Frontal cortex (tissue), 4 donors: ENCODE measurements at places on chromosomes 3 and 15.

DNA sequence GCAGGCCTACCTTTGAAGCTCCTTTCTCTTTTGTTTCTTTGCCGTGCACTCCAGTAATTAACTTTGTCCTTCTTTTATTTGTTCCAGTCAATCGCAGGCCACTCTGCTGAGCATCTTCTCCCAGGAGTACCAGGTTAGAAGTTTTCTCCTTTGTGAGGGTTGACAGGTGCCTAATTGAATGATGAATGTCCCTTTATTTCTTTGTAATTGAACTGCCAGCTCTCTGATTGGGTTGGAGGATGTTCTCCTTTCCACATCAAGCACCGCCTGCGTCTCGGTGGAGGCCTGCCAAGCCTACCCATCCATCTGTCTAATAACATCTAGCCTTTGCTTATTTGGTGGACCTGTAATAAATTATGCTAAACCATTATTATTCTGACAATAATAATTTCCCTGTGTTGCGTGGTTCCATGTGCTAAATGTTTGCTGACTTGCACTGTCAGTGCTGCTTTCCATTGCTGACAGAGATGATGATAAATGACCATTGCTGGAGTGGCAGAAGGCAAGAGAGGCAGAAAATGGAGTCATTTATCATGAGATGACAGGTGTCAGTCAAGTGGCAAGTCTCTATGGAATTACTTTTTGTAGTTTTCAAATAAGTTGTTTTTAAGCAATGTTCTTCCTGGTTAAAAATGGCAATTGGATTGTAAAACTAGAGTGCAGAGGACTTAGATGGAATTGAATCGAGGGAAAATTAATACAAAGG, 64.9 kb downstream of the CDIN1 start:
- no peak for DNase-seq

GRCh38 chr3:73326396-73326795, 264.9 kb downstream of the EBLN2 start:
- no peak for DNase-seq

DNA sequence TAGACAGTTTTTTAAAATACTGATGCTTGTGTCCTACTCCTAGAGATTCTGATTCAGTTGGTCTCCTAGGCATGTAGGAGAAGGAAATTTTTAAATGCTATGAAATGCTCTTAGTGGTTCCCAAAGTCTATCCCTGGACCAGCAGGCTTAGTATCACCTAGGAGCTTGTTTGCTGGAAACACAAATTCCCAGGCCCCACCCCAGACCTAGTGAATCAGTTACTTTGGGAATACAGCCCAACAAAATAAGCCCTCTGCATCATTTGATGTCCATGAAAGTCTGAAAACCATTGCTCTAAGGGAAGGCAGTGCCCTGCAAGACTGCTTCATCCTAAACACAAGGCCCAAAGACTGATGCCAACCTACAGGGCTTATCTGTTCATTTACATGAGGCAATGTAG, 36.3 kb downstream of the CCNL1 start:
- DNase-seq = no peak

GRCh38 chr3:134348524-134348923, 25.7 kb downstream of the AMOTL2 start:
- DNase-seq = no peak

DNA sequence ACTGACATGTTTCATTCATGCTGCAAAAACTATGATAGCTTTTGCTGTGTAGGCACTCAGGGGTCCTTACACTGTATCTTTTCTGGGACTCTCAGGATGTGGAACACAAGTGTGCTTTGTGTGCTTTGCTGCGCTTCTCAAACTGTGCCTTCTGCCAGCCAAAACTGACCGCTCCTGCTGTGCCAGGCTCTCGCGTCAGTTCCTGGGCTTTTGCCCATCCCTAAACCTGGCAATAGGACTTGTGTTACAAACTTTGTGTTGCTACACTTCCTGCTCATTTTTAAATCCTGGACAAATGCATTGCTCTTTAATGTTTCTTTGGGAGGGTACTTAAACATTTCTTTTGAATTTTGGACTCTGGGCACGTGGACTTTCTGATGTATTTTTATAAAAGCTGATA, 60.3 kb downstream of the DIPK2A start:
- peak; percentile 12 for DNase-seq

- DNase-seq = no peak
Observed at GRCh38 chr3:187102073-187102634, 37.1 kb downstream of the RPL39L start.

DNA sequence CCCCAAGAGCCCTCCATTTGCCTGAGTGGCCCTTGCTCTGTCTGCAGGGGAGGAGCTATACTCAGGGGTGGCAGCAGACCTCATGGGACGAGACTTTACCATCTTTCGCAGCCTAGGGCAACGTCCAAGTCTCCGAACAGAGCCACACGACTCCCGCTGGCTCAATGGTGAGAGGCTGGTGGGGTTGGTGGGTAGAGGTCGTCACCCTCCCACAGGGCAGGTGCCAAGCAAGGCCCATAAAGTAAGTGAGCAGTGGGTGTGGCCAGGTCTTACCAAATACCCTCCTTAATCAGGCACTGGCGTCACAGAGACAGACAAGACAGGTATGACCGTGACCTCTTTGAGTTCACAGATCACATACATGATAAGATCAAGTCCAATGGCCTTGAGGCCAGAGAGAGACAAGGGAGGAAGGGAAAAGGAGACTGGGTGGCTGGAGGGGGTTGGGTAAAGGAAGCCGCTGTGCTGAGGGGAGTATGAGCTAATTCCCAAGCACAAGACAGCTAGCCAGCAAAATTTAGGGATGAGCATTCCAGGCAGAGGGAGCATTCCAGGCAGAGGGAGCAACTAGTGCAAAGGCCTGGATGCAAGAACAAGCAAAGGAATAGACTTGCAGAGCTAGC, 2.5 kb downstream of the SEMA3B start:
- DNase-seq = no peak

- no peak for DNase-seq
Observed at GRCh38 chr15:66110864-66111263, 142.7 kb downstream of the MEGF11 start.

GRCh38 chr3:121473001-121473400, 72.8 kb downstream of the POLQ start:
- DNase-seq = no peak

GRCh38 chr15:74857671-74858368, 14.9 kb upstream of the ULK3 start:
- no peak for DNase-seq

- DNase-seq = no peak
Observed at GRCh38 chr15:37481126-37481525, 380.8 kb upstream of the MEIS2 start.

DNA sequence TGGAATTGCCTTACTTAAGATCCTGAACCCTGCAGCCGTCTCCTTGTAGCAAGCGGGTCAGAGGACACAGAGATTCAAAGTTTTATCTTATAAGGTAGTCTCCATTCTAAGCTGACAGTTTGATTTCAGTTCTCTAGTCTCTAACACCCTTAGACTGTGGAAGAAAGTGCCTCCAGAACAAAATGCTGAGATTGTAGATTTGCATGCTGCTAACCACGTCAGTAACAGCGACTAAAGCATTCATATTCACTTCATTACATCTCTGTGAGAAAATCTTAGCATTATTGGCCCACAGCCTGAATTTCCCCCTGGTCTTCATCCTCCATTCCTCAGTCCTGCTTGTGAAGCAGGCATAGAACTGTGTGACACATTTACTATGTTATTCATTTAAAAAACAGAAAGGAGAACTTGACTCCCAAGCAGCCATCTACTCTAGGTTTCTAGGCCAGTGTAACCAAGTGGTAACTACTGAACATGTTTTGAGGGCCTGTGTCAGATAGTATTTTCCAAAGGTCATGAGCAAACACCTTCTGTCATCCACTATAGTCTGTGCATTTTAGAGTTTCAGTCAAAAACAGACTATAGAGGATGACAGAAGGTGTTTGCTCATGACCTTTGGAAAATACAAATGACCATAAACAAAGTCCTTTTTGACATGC, 27.4 kb downstream of the ARIH2 start:
- no peak for DNase-seq

GRCh38 chr3:197430502-197430901, 125.3 kb downstream of the BDH1 start:
- no peak for DNase-seq

- no peak for DNase-seq
Observed at GRCh38 chr3:190016966-190017365, 103.7 kb downstream of the P3H2 start.

GRCh38 chr3:167653760-167654159, at the start of gene WDR49:
Gene WDR49 (minus strand): TSS chr3:167653942. CDS start chr3:167653425, 517 bp downstream.
- DNase-seq = no peak

- DNase-seq = no peak
Observed at GRCh38 chr15:49721091-49721490, 100.2 kb downstream of the DTWD1 start.

DNA sequence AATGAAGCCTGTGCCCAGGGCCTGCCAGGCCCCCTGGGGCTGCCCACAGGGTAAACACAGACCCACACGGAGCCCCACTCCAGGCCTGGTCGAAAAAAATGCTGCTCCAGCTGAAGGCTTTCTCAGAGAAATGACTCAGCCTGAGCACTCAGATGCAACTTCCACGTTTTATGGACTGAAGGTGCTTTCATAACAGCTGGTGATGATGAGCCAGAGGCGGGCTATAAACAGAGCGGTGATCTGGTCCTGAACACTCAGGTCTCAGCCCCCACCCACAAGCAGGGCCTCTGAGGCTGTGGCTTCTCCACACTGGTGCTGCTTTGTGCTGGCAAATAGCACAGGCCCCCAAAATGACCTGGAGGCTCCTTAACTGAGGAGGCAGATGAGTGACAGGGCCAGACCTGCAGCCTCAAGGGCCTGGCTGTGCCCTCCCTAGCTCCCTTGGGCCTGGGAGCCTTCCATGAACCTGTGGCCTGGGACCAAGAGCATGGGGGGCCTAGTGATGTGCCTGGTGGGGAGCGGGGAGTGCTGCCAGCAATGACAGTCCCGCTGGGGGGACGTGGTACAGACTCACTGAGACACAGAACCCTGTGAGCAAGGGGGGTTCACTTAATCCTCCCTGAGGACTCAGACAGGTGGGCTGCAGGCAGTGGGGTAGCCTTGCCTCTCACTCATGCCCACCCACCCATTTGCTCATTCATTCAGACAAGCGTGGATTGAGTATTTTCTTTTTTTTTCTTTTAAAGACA, 23.0 kb upstream of the FURIN start:
- DNase-seq = no peak

GRCh38 chr3:9916734-9917680, at the start of gene IL17RC:
Gene IL17RC (plus strand): TSS chr3:9917098. CDS start chr3:9917316, 218 bp downstream.
- DNase-seq = peak; percentile 43

DNA sequence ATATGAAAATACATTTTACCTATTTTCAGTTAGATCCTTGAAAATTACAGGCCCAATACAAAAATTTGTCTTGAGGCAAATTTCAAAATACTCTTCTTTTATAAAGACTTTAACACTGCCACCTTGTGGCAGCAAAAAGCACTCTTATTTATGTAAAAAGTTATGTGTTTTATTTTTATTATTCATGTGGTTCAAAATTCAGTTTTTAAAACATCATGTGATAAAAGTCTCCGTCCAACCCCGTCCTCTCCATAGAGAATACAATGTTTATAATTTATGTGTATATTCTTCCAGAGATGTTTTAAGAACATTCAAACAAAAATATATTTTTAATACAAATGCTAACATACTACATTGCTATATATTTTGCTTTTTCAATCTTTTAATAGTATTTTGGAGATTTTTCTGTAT, 36.9 kb upstream of the TRIM59 start:
- no peak for DNase-seq

GRCh38 chr3:149572796-149573414, 84.9 kb downstream of the WWTR1 start:
- DNase-seq = no peak

GRCh38 chr3:48402907-48403306, 27.0 kb downstream of the PLXNB1 start:
- no peak for DNase-seq

GRCh38 chr3:47536967-47537366, 23.5 kb upstream of the ELP6 start:
- no peak for DNase-seq

DNA sequence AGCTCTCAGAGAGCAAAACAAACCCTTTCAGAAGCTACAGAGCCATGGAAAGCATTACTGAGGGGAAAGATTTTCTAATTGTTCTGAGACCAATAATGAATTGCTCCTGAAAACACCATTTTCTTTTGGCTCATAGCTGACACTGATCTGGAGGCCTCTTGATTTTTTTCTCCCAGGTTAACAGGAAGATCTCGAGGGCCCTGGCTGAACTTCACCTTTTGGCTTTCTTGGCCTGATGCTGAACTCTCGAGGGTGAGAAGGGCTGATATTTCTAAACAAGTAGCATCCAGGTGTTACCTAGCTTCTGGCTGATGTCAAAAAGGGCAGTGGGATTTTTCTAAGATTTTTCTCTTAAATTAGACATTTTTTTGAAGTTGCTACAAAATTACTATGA, 19.9 kb upstream of the NFKBIZ start:
- no peak for DNase-seq

DNA sequence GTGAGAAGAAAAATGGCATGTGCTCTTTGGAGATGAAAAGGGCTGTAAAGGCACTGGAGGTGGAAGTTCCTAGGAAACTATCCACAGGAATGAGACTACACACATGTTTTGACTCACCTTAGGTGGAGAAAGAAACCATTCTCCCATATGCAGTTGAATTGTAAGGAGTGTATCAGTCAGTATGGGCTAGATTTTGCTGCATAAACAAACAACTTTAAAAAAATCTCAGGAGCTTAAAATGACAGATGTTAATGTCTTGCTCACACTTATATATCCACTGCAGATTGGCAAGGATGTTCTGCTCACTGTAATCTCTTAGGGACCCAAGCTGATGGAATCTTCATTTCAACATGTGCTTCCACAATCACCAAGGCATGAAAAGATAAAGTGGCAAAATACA, 25.6 kb downstream of the RPL22L1 start:
- DNase-seq = no peak

DNA sequence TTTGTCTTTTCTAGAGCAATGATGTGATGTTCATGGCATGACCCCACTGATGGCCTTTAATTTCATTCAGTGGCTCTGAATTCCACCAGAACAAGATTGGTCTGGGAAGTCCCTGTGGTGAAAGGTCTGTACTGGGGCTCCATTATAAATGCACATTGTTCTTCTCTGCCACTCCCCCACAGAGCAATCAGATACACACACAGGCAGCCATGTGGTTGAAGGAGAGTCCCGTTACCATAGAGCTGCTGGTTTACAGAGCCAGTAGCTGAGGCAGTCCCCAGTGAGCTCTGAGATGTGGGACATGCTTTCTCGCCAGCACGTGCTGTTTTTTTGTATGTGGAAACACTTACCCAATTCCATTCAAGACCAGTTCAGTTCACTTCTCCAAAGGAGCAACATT, 172.7 kb upstream of the TRIM42 start:
- no peak for DNase-seq

- DNase-seq = no peak
Observed at GRCh38 chr3:171329746-171330145, 130.5 kb downstream of the TNIK start.

GRCh38 chr15:70054366-70054765, 43.4 kb downstream of the TLE3 start:
- no peak for DNase-seq

DNA sequence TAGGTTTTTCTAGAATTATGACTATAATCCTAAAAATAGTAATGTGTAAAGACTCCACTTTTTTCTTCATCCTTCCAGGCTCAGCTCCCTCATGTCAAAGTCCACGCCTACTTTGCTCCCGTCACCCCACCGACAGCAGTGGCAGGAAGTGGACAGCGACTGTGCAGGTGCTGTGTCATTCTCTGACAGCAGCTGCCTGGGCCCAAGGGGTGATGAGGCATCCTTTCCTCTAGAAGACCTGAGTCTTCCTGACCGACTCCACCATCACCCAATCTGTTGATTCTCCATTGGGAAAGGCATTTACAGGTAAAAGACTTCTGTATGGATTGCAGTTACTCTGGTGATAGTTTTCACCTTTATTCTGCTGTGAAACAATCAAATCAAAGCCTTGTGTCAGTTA, 54.8 kb downstream of the UBP1 start:
- no peak for DNase-seq

- no peak for DNase-seq
Observed at GRCh38 chr15:85439996-85440395, 59.6 kb downstream of the AKAP13 start.
